ENCODE measurements at places on chromosomes 6 and 20. TPM values are rescaled to one million over a fixed set of nuclear protein-coding genes. Genes with fewer than 3 reads are reported as not detected.

DNA sequence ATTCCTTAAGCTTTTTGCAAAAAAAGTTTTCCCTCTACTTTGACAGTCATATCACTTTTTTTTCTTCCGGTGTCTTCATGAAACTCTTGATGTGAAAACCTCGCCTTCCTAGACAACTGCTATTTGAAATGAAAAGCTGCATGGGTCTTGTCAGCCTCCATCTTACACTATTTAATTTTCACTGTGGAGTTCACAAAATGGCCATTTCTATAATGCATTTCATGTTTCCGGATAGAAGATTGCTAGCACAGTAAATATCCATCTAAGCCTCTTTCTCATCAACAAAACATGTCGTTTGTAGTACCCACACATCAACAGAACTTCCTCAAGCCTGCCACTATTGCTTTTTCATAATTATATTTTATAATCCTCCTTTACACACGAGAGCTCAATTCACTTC, 204.9 kb upstream of the ID4 start:
- H3K36me3 ChIP-seq: no peaks in the 10 kb centered on the region
- H3K4me3 ChIP-seq: no peak overlapping the region
- DNase-seq: no peak
- no peak overlapping the region for H3K27ac ChIP-seq

- DNase-seq: peak; percentile 83
- H3K4me1 ChIP-seq: no peaks in the 10 kb centered on the region
- H3K4me3 ChIP-seq: no peak overlapping the region
- H3K36me3 ChIP-seq: no peaks in the 10 kb centered on the region
- peaks cover 22% of the 10 kb centered on the region for H3K27me3 ChIP-seq
- H3K27ac ChIP-seq: no peak overlapping the region
These were observed 169.4 kb downstream of the TAF4 start for GRCh38 chr20:61896058-61896961.

DNA sequence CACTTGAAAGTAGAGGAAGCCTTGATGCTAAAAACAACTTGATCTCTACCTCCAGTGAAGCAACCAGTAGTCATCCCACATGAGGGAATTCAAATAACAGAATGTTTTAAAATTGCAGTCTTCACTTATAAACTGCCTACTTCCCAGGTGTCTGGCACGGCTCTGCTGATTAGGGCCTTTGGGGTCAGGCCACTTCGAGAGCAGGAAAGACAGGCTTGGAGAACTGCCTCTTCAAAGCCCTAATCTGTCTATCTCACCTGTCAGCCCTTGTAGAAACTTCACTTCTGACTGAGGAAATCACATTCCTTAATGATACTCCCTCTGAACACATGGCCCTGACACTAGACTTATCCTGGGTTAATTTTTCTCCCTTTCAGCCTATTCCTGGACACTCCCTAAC, 458.6 kb downstream of the TENT5A start:
- H3K27ac ChIP-seq: no peak overlapping the region
- no peak for DNase-seq
- H3K4me3 ChIP-seq: no peak overlapping the region

DNA sequence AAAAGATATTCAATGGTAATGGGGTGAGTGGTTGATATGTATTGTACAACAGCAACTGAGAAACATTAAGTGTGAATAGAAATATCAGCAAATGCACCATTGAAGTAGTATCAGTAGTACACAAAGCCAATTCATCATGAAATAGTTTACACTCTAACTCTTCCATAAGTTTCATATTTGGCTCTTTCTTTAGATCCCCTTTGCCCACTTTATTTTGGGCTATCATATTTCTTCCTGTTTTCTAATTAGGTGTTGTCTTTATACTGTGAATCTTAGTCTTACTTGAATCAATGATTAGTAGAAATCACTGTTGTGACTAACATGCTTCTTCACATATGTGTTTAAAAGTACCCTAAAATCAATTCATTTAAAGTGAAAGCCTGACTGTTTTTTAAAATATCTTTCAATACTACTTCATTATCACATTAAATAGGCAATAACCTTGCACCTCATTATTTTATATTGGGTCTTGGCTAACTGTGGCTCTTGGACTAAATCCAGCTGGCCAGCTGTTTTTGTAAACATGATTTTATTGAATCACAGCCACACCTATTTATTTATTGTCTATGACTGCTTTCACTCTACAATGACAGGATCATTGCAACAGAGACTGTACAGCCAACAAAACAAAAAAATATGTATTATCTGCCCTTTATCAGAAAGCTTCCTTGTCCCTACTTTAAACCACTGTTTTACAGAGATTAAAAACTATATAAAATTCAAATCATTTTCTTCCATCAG, 38.9 kb downstream of the EYS start:
- no peak for DNase-seq
- H3K4me3 ChIP-seq: no peak overlapping the region
- H3K27ac ChIP-seq: no peak overlapping the region

GRCh38 chr20:25750220-25750764, 53.6 kb upstream of the ZNF337 start:
- no peak overlapping the region for H3K4me3 ChIP-seq
- DNase-seq: no peak
- H3K36me3 ChIP-seq: no peaks in the 10 kb centered on the region
- H3K27ac ChIP-seq: no peak overlapping the region

Gene BPIFB4
- not detected for total RNA-seq

Gene GOPC
- total RNA-seq: 39.2 TPM

Gene FOXC1
- 0.45 TPM for total RNA-seq

Gene TCF15
- total RNA-seq: 0.07 TPM

Gene SLC12A5
- total RNA-seq: 0.77 TPM

All from neural progenitor cell (in vitro differentiated cells).